ENCODE measurements at places on chromosomes 4 and X.
A peak's percentile ranks its signal among the peaks of the same experiment; 100 is the strongest.

GRCh38 chr4:48991357-48991756, 5.3 kb downstream of the CWH43 start:
- no peak for DNase-seq

- no peak for DNase-seq
These were observed 246.9 kb downstream of the FBXO8 start for GRCh38 chr4:174036576-174036975.

DNA sequence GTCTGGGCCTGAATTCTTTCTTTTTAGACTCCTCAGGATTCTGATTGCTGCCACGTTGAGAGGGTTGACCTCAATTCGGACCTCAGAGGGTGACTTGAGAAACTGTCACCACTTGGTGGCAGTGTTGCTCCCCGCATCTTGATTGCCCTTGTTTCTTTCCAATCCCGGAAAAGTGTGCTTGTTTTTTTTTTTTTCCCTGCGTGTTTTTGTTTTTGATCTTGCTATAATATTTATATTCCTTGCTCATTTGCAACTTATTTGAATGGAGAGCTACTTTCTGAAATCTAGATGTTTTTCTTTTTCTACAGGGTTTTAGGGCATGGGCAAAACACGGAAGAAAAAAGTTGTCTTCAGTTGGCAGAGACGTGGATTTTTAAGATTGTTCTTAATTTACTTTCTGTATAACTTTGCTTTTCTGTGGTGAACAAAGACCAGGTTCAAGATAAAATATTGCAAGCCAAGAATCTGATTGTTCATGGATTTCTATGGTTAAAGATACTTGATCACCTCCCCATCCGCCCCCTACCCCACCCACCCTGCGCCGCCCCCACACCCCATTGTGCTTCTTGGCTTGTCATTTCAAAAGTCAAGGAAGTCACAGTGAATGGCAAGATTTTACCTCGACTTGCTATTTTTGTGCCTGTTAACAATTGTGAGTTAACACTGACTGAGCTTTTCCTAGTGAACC, 102.0 kb downstream of the PTTG2 start:
- no peak for DNase-seq

DNA sequence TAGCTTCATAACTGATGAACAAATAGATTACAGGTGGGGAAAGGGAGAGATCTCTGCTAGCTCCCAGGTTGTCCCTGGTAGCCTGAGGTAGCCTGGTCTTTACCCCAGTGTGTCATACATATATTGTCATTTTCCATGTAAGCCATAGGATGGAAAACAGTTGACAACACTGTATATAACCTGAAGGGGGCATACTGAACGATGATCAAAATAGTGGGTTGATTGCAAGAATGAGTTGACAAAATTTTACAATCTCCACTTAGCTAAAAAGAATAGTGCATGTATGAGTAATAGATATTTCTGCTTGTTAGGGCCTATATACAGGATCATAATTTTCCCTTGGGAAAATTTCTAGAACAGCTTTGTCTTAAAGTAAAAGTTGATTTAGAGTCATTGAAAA, 304.1 kb upstream of the HAND2 start:
- peak; percentile 6 for DNase-seq

DNA sequence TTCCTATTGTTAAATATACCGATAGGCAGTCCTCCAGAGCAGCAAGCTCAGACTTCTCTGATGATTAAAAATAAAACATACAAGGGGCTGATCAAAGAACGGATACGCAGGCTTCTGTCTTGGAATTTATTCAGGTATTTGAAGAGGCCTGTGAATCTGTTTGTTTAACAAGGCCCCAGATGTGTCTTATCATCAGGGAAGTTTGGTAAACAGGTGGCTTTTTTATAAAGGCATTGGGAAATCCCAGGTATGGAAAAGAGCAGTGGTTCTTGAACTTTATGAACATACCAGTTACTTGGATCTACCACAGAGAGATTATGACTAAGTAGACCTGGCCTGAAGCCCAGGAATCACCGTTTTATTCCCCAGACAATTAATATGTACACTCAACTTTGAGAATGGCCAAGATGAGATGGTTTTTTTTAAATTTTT, 47.9 kb downstream of the SOWAHB start:
- peak; percentile 90 for DNase-seq
